ENCODE measurements at places on chromosomes 5 and 9. TPM values are rescaled to one million over a fixed set of nuclear protein-coding genes. Genes with fewer than 3 reads are reported as not detected.

MEGF9 gene
- 2.6 TPM for total RNA-seq

PROB1 gene
- 2.2 TPM for total RNA-seq

ENTPD8 gene
- not detected for total RNA-seq

SAPCD2 gene
- 134 TPM for total RNA-seq

SHB gene
- 56.4 TPM for total RNA-seq

GRCh38 chr5:148543727-148544126 is 110.6 kb downstream of the HTR4 start:
- no peak for DNase-seq
- peaks cover 78% of the 10 kb centered on the region for H3K27me3 ChIP-seq
- H3K4me3 ChIP-seq = no peak overlapping the region
- H3K27ac ChIP-seq = no peak overlapping the region
- no peaks in the 10 kb centered on the region for H3K4me1 ChIP-seq

DNA sequence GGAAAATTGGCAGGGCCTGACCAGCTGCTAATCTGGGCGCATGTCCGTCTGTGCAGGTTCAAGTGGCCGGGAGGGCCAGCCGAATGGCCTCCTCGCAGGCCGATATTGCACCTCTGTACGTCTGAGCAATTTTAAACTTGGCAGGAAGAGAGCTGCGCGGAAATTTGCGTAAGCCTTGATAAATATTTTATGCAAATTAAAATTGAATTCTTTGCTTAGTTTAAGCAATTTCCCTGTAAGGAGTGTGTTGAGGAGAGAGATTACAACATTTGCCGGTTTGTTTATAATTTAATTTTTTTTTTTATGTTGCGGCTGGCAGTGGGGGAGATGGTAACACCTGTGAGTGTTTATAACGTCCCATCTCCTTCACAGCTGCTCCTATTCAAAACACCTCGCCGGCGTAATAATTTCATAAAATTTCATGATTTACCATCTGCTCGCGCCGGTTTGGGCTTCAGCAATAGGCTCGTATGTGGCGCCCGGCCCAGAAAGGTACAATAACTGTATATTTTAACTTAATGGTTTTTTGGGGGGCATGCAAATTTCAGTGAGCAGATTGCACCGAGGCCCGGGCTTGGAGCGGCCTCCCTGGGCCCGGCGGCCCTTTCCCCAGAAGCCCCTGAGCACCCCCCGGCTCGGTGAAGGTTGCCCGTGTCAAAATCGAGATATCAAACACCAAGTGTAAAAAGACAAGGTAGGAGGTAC is 269.4 kb upstream of the MVB12B start:
- no peaks in the 10 kb centered on the region for H3K36me3 ChIP-seq
- no peaks in the 10 kb centered on the region for H3K27me3 ChIP-seq
- no peak for DNase-seq
- H3K27ac ChIP-seq = no peak overlapping the region
- H3K4me3 ChIP-seq = no peak overlapping the region
- H3K4me1 ChIP-seq = peaks cover 14% of the 10 kb centered on the region

DNA sequence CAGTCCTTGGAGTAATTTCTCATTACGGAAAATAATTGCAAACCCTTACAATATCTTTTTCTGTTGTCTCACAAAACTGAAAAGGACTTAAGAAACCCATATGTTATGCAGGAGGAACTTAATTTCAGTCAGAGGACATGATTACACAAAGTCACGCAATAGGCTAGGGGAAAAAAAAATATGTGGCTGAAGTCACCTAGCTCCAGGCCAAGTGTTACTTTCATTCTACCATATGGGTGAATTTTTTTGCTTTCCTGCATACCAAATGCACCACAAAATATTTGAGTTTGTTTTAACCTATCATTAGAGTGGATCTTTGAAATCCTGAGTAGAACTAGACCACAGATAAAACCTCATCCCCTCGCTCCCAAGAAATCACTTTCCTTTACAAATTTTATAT is 523.5 kb downstream of the CAAP1 start:
- H3K27me3 ChIP-seq = no peaks in the 10 kb centered on the region
- H3K4me3 ChIP-seq = no peak overlapping the region
- no peaks in the 10 kb centered on the region for H3K4me1 ChIP-seq

GRCh38 chr5:142922223-142922952 is 152.2 kb downstream of the ARHGAP26 start:
- peaks cover 31% of the 10 kb centered on the region for H3K4me1 ChIP-seq
- H3K36me3 ChIP-seq = no peaks in the 10 kb centered on the region
- no peak overlapping the region for H3K4me3 ChIP-seq
- H3K27me3 ChIP-seq = no peaks in the 10 kb centered on the region

DNA sequence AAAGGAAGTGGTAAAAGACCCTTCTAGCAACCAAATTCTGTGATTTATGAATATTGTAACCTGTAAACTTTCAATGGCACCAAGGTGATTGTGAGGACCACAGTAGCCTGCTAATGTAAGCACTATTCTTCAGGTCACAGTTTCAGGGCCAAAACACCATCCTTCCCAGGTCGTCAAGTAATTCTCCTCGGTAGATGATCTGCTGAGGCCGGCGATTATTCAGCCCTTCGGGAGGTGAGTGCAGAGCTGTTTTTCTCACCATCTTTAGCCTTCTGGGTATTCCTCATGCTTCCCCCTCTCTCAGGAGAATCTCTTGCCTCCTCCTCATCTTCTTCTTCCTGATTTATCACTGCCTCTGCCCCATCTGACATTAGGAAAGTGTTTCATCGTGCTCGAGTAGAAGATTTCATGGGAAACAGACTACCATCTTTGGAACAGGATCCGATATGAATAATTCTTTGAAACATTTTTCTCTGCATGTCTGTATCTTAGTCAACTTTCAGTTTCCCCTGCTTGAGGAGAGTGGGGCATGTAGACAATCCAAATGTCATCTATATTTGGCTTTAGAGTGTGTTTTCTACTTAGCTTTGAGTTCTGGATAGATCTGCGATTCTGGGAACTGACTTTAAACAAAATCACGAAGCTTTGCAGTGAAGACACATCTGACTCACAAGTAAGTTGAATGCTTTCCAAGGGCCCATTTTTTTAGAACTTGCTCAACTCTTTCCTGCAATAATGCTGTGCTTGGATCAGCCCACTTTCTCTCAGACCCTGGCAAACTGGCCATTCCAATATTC is 173.9 kb downstream of the AOPEP start:
- H3K4me3 ChIP-seq = no peak overlapping the region
- H3K27ac ChIP-seq = peak overlapping the region; percentile 50
- H3K36me3 ChIP-seq = no peaks in the 10 kb centered on the region
- H3K27me3 ChIP-seq = no peaks in the 10 kb centered on the region
- DNase-seq = peak; percentile 82
- H3K4me1 ChIP-seq = peaks cover 27% of the 10 kb centered on the region

DNA sequence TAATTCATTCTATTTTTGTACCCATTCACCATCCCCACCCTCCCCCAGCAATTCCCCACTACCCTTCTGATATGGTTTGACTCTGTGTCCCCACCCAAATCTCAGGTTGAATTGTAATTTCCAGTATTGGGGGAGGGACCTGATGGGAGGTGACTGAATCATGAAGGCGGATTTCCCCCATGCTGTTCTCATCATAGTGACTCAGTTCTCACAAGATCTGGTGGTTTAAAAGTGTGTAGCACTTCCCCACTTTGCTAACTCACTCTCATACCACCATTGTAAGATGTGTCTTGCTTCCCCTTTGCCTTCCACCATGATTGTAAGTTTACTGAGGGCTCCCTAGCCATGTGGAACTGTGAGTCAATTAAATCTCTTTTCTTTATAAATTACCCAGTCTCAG is 25.9 kb upstream of the TESK1 start:
- H3K4me3 ChIP-seq = no peak overlapping the region
- DNase-seq = no peak
- no peak overlapping the region for H3K27ac ChIP-seq
- no peaks in the 10 kb centered on the region for H3K36me3 ChIP-seq
- no peaks in the 10 kb centered on the region for H3K4me1 ChIP-seq

GRCh38 chr9:122835313-122835731 is 6.9 kb upstream of the PDCL start:
- no peaks in the 10 kb centered on the region for H3K36me3 ChIP-seq
- H3K27ac ChIP-seq = no peak overlapping the region
- no peak overlapping the region for H3K4me3 ChIP-seq
- no peaks in the 10 kb centered on the region for H3K4me1 ChIP-seq
- no peaks in the 10 kb centered on the region for H3K27me3 ChIP-seq
- DNase-seq = no peak
